ENCODE measurements at places on chromosomes 13 and 19. TPM values are rescaled to one million over a fixed set of nuclear protein-coding genes. Genes with fewer than 3 reads are reported as not detected.

The SLC44A2 gene
- total RNA-seq, result 241 TPM

The MIA gene
- not detected for total RNA-seq

DNA sequence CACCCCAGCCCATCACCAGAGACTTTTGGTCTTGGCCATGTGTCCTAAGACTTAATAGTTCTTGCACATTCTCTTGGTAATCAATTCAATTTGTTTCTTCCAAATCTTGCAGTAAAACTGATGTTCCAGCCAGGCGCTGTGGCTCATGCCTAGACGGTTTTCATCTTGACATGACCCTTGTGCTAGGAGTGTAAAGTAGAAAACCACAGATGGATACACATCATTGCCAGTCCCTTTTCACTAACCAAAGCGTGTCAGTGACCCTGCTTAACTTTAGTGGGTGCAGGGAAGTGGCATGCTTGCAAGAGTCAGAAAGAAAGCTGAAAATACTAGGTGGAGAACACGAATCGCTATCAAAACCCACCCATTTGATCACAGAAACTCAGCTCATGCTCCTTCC, 18.0 kb upstream of the CD70 start:
- H3K27me3 ChIP-seq, result no peaks in the 10 kb centered on the region
- H3K4me3 ChIP-seq, result no peak overlapping the region

DNA sequence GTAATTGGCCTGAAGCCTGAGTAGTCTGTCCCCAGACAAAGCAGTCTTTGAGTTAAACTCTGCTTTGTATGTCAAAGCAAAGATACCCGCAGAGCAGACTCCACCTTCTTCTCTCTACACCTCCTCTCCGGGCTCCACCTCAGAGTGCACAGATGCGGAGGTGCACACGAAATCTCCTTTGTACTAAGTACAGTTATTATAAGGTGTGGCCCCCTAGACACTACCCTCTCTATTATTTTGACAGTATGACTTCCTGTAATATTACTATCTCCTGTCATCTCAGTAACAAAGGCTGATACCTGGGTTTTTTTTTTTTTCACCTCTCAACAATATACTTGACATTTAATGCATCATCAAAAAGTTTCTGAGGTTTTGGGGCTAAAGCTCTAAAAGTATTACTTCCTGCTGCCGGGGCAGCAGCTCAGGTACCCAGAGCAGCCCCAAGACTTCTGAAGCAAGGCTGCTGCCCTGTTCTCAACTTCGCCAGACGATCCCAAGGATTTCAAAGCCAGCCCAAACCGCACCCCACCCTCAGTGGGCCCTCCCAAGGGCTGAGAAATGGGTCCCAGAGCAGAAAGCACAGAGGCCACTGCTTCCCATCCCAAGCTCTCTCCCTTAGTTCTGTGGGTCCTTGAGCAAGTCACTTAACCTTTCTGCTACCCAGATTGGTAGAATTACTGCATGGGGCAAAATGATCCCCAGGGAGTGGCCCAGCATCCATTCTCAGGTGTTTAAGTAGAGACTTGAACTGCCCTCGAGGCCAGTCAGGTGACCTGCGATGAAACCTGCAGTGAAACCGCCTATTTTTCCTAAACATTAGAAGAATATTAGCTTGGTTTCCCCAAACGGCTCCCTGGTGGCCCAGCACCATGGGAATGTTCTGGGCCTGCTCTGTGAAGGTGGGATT, 180.6 kb downstream of the FOXO1 start:
- H3K36me3 ChIP-seq, result no peaks in the 10 kb centered on the region
- peaks cover 5% of the 10 kb centered on the region for H3K4me1 ChIP-seq
- H3K27me3 ChIP-seq, result no peaks in the 10 kb centered on the region
- no peak overlapping the region for H3K27ac ChIP-seq

The DIRAS1 gene
- not detected for total RNA-seq

The CD79A gene
- not detected for total RNA-seq

GRCh38 chr13:24652359-24652758, 27.8 kb upstream of the ATP12A start:
- no peaks in the 10 kb centered on the region for H3K4me1 ChIP-seq
- no peaks in the 10 kb centered on the region for H3K27me3 ChIP-seq
- H3K4me3 ChIP-seq, result no peak overlapping the region
- no peak for DNase-seq
- H3K36me3 ChIP-seq, result no peaks in the 10 kb centered on the region
- no peak overlapping the region for H3K27ac ChIP-seq

The OR7D2 gene
- not detected for total RNA-seq

The ZNF134 gene
- total RNA-seq, result 15.4 TPM

The HSPB6 gene
- total RNA-seq, result 11.5 TPM

The C13orf46 gene
- total RNA-seq, result 11.6 TPM

GRCh38 chr19:45446295-45446694, 21.5 kb upstream of the FOSB start:
- H3K27me3 ChIP-seq, result no peaks in the 10 kb centered on the region
- no peaks in the 10 kb centered on the region for H3K36me3 ChIP-seq

The ZNF135 gene
- 3.7 TPM for total RNA-seq

DNA sequence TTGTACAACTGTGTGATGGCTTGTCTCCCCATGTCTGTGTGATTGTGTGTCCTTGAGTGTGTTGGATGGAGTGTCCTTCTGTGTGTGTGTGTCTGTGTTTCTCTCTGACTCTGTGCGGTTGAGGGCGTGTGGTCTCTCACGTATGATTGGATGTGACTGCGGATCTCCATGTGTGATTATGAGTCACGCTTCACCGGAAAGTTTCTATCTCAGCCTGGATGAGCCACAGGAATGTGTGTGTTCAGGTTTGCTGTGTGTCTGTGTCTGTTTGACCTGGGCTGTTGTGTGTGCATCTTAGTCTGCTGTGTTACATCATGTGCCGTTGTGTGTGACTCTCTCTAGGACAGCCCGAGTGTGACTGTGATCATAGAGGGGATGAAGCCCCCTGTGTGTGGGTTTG, 15.5 kb upstream of the ZNF835 start:
- H3K4me3 ChIP-seq, result no peak overlapping the region
- no peak for DNase-seq
- no peak overlapping the region for H3K27ac ChIP-seq
- no peaks in the 10 kb centered on the region for H3K4me1 ChIP-seq
- H3K27me3 ChIP-seq, result no peaks in the 10 kb centered on the region

The SNAPC2 gene
- total RNA-seq, result 16.4 TPM

GRCh38 chr19:47661611-47662010, 51.6 kb upstream of the EHD2 start:
- peaks cover 47% of the 10 kb centered on the region for H3K4me1 ChIP-seq
- H3K27me3 ChIP-seq, result no peaks in the 10 kb centered on the region
- no peak overlapping the region for H3K4me3 ChIP-seq
- H3K27ac ChIP-seq, result no peak overlapping the region
- DNase-seq, result no peak

The NLRP9 gene
- total RNA-seq, result not detected

DNA sequence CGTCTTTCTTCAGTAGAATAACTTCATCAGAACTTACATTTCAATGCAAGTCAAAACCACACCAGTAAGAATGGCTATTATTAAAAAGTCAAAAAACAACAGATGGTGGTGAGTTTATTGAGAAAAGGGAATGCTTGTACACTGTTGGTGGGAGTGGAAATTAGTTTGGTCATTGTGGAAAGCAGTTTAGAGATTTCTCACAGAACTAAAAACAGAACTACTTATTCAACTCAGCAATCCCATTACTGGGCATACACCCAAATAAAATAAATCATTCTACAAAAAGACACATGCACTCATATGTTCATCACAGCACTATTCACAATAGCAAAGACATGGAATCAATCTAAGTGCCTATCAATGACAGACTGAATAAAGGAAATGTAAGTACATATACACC, 231.2 kb downstream of the NHLRC3 start:
- no peaks in the 10 kb centered on the region for H3K4me1 ChIP-seq
- no peaks in the 10 kb centered on the region for H3K36me3 ChIP-seq
- H3K4me3 ChIP-seq, result no peak overlapping the region
- no peak overlapping the region for H3K27ac ChIP-seq
- H3K27me3 ChIP-seq, result no peaks in the 10 kb centered on the region
- DNase-seq, result no peak

DNA sequence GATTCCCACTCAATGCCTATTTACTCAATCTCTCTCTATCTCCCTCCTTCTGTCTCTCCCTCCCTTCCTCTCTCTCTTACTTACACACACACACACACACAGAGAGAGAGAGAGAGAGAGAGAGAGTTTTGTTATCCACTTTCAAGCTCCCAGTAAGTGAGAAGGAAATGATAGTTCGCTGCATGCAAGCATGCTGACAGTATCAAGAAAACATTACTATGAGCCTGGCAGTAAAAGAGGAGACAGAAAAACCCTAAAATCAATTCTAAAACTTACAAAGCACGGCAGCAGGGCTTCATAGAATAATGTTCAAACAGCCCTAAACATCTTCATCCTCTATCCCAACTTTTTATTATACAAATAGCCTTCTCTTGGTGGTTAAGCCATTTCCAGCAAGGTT, 171.9 kb downstream of the FOXO1 start:
- H3K4me1 ChIP-seq, result no peaks in the 10 kb centered on the region
- no peak overlapping the region for H3K4me3 ChIP-seq
- no peak overlapping the region for H3K27ac ChIP-seq
- no peaks in the 10 kb centered on the region for H3K36me3 ChIP-seq
- no peaks in the 10 kb centered on the region for H3K27me3 ChIP-seq

The PRRG2 gene
- total RNA-seq, result 10.0 TPM

The PCSK4 gene
- 2.7 TPM for total RNA-seq

GRCh38 chr19:28487999-28488398, 725.0 kb downstream of the UQCRFS1 start:
- H3K4me3 ChIP-seq, result no peak overlapping the region
- H3K36me3 ChIP-seq, result no peaks in the 10 kb centered on the region
- no peak for DNase-seq
- H3K27me3 ChIP-seq, result no peaks in the 10 kb centered on the region
- no peaks in the 10 kb centered on the region for H3K4me1 ChIP-seq
- H3K27ac ChIP-seq, result no peak overlapping the region

GRCh38 chr13:100987948-100988347, 313.4 kb upstream of the TMTC4 start:
- H3K27me3 ChIP-seq, result no peaks in the 10 kb centered on the region
- H3K36me3 ChIP-seq, result no peaks in the 10 kb centered on the region
- H3K4me1 ChIP-seq, result no peaks in the 10 kb centered on the region
- no peak for DNase-seq

DNA sequence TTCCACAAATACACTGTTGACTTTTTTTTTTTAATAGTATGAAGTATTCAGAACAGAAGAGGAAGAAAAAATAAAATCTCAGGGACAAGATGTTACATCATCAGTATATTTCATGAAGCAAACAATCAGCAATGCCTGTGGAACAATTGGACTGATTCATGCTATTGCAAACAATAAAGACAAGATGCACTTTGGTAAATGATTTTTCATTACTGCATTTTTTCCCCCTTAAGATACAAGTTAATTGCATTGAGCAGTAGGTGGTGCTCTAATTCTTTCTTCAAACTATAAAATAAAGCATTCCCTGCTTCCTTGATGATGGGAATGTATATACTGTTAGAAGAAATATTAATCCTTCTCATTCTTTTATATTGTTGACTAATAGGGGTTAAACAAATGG, 17.1 kb downstream of the UCHL3 start:
- H3K36me3 ChIP-seq, result peaks cover 7% of the 10 kb centered on the region
- no peak overlapping the region for H3K27ac ChIP-seq
- H3K4me3 ChIP-seq, result no peak overlapping the region

DNA sequence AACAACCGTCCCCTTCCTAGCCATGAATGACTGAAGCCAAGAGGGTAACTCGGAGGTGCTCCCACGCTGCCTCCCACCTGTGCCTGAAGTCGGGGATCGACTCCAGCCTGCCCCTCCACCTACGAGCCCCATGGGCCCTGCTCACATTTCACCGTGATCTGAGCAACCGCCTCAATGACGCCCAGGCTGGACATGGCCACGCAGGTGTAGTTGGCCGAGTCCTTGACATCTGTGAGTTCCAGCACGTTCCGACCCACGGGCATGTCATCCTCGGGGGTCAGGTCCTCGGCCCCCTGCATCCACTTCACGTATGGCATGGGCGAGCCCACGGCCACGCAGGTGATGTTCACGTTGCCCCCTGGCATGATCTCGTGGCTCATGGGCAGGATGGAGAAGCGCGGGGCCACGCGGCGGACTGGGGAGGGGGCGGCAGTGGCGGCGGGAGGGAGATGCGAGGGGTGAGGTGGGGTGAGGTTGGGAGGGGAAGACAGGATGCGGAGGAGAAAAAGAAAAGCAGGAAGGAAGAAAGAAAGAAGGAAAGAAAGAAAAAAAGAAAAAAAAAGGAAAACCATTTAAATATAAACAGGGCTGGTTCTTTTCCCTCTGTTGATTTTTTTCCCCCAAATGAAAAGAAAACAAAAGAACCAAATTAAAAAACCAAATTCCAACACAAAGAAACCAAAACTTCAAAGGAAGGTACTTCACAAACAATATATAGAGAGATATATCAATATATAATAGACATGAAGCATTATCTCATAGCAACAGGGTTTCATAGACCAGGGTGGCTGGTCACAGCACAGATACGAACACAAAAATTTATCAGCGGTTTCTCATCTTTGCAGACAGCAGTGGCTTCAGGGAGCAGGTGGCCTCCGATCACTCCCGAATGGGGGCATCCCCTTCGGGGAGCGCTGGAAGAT, 94.7 kb downstream of the PTPRS start:
- H3K4me3 ChIP-seq, result no peak overlapping the region
- no peak for DNase-seq
- H3K27me3 ChIP-seq, result no peaks in the 10 kb centered on the region
- H3K27ac ChIP-seq, result no peak overlapping the region
- no peaks in the 10 kb centered on the region for H3K4me1 ChIP-seq

The LILRB5 gene
- total RNA-seq, result 5.1 TPM

- no peaks in the 10 kb centered on the region for H3K36me3 ChIP-seq
- DNase-seq, result no peak
- H3K27me3 ChIP-seq, result no peaks in the 10 kb centered on the region
- no peaks in the 10 kb centered on the region for H3K4me1 ChIP-seq
- H3K4me3 ChIP-seq, result no peak overlapping the region
These were observed 173.4 kb upstream of the SGCG start for GRCh38 chr13:23007426-23007825.

DNA sequence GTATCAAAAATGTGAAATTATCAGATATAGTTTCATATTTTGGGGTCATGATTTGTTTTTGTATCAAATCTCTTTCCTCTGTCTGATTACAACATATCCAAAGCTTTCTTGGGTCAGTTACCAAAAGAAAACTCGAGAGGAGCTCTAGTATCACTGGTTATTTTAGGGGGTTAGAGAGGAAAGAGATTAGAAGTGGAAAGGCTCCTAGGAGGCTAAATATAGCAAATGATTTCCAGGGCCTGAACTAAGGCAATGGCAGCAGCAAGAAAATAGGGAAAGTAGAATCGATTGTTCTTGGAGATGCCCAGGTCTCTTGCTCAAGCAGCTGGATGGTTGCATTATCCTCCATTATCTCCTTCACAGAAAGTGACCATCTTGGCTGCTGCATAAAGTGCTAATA, 72.9 kb downstream of the NHLRC3 start:
- no peak overlapping the region for H3K4me3 ChIP-seq
- H3K36me3 ChIP-seq, result no peaks in the 10 kb centered on the region
- DNase-seq, result no peak
- no peaks in the 10 kb centered on the region for H3K27me3 ChIP-seq

GRCh38 chr19:48192750-48193149, 22.3 kb downstream of the ZSWIM9 start:
- no peak overlapping the region for H3K27ac ChIP-seq
- H3K4me1 ChIP-seq, result peaks cover 15% of the 10 kb centered on the region
- no peak for DNase-seq
- H3K4me3 ChIP-seq, result no peak overlapping the region

Data from upper lobe of left lung (tissue), 6 donors.